ENCODE measurements at places on chromosomes 3 and 15. TPM values are rescaled to one million over a fixed set of nuclear protein-coding genes. Genes with fewer than 3 reads are reported as not detected.
A peak's percentile ranks its signal among the peaks of the same experiment; 100 is the strongest.

DNA sequence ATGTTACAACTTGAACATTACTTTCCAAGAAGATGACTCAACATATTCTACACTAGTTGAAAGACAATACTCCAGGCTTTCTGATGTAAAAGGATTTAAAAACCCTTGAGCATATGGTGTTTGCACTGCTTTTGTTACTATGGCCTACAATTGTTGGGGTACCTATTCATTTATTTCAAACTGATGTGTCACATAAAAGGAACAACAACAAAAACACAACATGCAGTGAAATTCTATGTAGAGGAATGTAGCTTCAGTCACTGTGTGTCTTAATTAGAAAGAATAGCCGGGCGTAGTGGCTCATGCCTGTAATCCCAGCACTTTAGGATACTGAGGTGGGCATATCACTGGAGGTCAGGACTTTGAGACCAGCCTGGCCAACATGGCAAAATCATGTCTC is 1.6 kb downstream of the SPATA16 start:
- no peak for DNase-seq

GRCh38 chr15:78170848-78171773 is 21.9 kb downstream of the IDH3A start:
- peak; percentile 46 for DNase-seq

GRCh38 chr15:52112203-52112750 is 298 bp downstream of the BCL2L10 start:
- peak; percentile 17 for DNase-seq

DNA sequence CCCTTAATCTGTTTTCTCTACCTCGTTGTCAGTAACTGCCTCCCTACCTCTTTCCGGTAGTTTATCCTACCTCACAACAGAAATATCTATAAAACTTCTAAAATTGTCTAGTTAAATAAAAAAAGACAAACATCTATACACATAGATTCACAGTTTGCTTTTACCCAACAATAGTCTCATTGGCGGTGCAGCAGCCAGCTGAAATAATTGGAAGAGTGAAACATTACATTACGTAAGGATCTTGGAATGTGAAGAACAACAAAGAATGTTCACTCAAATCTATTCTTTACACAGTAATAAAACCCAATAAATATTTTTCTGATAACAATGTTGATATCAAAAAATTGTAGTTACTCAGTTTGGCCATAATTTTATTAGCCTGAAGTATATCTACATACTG is 115.5 kb upstream of the ARPP21 start:
- DNase-seq, result peak; percentile 28

GRCh38 chr3:183541235-183541655 is 14.3 kb downstream of the KLHL6 start:
- DNase-seq, result no peak

The SEMA7A gene
- total RNA-seq, result 4.9 TPM

GRCh38 chr3:115702598-115702997 is 79.3 kb downstream of the GAP43 start:
- DNase-seq, result no peak

The CA12 gene
- 2.2 TPM for total RNA-seq

The PRR23B gene
- not detected for total RNA-seq

DNA sequence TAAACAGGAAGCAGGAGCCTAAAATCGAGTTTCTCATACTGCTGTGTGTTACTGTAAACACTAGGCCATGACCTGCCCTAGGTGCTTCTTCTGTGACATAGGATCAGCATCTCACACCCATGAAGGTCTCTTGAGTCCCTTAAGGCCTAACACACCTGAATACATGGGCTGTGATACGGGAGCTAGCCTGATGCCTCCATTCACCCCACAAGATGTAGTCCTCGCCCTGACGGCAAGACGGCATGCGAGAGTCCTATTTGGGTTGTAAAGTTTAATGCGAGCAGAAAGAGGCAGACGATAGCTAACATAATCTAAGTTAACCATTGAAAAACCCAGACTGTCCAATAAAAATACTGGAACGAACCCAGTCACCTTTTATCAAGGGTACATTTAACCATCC is 241.1 kb upstream of the ICE2 start:
- DNase-seq, result no peak

DNA sequence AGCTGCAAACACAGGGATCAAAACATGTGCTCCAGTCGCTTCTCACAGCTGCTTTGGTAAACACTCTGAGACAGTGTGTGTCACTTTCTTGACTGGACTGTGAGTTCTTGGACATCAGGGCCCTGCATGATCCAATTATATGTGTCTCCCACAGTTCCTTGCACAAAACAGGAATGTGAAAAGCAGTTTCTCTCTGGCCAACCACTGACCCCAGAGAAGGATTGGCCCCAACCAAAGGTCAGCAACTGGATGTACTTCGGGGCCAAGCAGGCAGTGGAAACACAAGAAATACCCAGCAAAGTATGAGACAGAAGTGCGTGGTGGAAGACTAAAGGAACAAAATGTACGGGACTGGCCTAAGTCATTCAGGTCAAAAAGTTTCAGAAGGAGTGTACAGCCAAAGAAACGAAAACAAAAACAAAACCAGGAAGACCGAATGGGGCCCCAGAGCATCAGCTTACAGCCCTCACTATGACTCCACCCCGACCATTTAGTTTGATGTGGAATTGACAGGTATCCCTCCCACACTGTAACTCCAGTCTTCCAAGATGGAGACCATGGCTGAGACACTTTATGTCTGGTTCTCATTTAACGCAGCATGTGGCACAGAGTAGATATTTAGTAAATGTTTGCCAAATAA is 76.7 kb upstream of the LPP start:
- DNase-seq, result no peak

GRCh38 chr3:59374091-59374817 is 324.4 kb upstream of the CFAP20DC start:
- DNase-seq, result no peak

The DAZL gene
- total RNA-seq, result not detected

GRCh38 chr15:36332896-36333295 is 246.5 kb upstream of the CDIN1 start:
- DNase-seq, result no peak

The EXOSC7 gene
- total RNA-seq, result 46.3 TPM

DNA sequence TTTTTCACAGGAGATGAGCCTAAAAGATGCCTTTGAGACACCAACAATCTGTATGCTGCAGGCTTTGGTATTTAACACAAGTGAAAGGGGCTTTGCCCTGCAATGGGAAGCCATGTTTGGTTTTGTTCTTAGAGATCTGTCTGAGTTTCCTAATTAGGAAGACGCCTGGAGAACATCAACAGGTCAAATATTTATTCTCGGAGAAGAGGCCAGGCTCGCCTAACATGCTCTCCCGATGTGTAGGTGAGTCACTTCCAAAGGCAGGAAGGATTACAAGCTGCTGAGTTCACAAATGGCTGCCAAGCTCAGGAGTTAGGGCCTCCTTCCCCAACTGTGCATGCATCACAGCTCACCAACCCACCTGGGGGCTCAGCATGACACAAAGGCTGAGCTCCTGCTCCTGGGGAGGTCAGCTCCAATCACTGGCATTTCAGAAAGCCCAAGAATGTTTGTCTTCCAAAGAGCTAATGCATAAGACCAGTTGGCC is 119.5 kb upstream of the PRICKLE2 start:
- peak; percentile 25 for DNase-seq

DNA sequence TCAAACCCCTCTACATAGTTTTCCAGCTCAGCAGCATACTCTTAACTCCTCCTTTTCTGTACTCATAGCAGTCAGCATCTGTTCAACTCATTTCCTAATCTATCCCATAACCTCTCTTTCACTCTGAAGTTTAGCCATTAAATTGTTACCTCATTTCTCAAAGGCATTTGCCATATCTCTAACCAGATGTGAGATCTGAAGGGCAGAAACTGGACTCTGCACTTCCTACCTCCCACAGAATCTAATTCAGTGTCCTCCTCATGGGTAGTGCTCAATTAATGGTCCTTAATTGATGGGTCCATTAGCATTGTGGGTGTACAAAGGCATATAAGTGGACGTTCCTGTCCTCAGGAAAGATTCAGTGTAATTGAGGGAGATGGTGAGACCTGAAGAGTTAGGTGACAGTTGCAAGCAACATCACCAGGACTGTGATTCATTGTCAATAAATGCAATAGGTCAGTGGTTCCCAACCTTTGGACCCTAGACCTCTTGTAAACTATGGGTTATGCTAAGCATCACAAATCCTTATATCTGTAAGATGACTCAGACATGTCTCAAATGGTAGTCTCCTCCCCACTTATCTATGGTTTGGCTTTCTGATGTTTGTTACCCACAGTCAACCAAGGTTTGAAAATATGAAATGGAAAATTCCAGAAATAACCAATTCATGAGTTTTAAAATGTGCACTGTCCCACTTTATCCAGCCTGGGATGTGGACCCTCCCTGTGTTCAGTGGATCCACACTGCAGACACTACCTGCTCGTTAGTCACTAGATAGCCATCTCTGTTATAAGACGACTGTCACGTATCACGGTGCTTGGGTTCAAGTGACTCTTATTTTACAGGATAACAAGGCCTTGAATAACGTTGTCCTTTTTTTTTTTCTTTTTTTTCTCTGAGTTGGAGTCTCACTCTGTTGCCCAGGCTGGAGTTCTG is 25.0 kb upstream of the UACA start:
- DNase-seq, result peak; percentile 32

DNA sequence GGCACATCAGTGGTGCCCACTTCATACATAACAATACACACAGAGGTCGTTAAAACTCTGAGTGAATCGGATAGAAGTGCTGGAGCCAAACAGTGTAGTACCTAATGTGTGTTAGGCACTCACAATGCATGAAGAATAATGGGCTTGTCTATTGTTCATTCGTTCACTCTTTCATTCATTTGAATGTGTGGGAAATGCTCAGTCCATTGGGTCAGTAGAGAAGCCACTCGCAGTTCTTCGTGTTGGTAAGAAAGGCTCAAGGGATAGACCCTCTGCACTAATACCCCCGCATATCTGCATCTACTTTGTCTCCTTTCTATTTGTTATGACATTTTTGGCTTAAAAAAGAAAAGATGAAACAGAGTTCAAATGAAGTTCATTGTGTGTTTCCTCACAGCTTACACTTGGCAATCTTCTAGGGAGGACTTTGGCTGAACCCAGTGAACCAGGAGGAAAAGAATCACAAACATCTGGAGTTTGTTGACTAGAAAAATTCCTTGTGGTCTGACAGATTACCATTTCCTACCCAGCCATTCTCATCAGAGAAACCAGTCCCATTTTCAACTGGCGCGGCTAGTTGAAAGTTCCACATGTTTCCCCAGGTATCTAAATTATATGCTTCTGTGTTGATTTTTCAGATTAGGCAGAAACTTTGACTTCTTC is 32.8 kb upstream of the MFSD1 start:
- DNase-seq, result peak; percentile 98

The MYO5C gene
- total RNA-seq, result 5.3 TPM

GRCh38 chr15:69531665-69532027 is 79.0 kb downstream of the RPLP1 start:
- DNase-seq, result no peak

DNA sequence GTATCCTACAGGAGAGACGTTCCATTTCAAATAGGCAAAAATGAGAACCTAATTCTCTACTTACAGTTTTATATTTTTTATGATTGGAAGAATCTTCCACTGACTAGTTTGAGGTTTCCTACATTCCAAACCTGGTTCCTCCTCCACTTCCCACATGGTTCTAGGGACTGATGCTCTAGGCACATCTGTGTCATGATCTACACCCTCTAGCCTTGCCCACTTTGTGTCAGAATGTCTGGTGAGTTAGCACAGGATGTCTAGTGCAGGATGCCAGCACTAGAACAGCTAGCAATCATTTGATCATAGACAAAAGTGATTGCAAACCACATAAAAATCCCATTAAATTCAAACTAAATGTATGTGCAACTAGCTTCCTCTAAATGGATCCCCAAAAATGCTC is 26.7 kb upstream of the FILIP1L start:
- no peak for DNase-seq

DNA sequence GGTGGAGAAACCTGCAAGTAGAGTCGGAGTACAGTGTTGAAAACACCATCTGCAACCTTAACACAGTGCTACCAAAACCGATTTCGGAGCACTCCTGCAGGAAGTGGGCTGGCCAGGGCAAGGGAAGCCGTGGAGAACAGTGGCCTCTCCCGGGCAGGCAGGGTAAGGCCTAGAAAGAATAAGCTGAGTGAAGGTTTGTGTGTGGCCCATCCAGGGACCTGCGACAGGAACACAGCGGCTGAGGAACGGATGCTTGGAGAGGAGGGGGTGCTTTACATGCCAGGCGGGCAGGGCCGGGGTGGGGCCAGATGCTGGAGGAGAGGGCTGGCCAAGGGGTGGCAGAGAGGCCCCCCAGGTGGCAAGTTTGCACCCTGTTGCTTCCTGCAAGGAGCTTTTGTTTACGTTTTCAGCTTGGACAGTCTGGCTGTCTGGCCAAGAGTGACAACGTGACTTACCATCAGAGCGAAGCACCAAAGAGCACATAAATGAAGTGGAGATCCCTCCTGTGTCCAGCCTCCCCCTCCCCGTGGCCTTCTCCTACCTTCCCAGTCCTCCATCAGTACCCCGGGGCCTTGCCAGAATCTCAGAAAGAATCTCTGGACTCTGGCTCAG is 156.5 kb downstream of the PGPEP1L start:
- peak; percentile 78 for DNase-seq

The ALS2CL gene
- 5.1 TPM for total RNA-seq

The ANKRD63 gene
- total RNA-seq, result 0.22 TPM

DNA sequence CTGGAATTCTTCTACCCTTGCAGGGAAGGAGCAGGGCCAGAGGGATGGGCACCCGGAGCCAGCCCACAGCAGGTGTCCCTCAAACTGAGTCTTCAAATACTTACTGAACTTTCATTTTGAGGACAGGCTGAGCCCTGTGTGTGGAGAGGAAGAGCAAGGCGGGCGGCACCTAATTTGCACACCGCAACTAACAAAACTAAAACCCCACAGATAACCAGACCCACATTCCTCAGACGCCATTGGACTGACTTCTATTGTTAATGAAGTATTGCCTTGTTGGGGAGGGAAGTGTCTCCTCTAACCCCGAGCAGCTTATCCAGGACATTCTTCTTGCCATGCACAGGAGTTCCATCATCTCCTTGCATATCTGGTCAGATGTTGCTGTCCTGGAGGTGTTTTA is 105.2 kb upstream of the NR2E3 start:
- no peak for DNase-seq

- DNase-seq, result peak; percentile 70
Observed at GRCh38 chr15:67148196-67148701, 82.8 kb downstream of the SMAD3 start.

The SYNPR gene
- total RNA-seq, result 0.04 TPM

The SPTBN5 gene
- 6.3 TPM for total RNA-seq

The CCDC54 gene
- total RNA-seq, result not detected

The LMAN1L gene
- total RNA-seq, result 0.04 TPM

The MKRN3 gene
- total RNA-seq, result 0.62 TPM

DNA sequence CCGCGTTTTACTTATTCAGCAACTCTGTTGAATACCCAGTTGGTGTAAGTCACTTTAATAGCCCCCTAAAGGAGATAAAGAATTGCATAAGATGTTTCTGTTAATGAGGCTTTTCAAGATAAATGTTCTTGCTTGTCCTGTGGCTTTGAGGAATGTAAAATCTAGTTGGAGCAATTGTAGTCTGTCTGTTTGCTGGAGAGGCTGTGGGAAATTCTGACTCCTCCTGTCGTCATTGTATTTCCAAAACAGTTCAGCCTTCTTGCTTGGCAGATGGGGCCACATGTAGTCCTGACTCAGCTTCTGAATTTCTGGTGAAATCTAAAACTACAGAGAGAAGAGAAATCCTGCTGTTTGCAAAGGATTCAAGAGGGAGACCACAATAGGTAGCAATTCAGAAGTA is 114.4 kb downstream of the RYR3 start:
- peak; percentile 55 for DNase-seq

The ATG7 gene
- 22.2 TPM for total RNA-seq

GRCh38 chr3:123072564-123072963 is 5.7 kb downstream of the PDIA5 start:
- no peak for DNase-seq

Data from muscle of leg (tissue), 16 donors.